ENCODE measurements at places on chromosomes 4 and X.

DNA sequence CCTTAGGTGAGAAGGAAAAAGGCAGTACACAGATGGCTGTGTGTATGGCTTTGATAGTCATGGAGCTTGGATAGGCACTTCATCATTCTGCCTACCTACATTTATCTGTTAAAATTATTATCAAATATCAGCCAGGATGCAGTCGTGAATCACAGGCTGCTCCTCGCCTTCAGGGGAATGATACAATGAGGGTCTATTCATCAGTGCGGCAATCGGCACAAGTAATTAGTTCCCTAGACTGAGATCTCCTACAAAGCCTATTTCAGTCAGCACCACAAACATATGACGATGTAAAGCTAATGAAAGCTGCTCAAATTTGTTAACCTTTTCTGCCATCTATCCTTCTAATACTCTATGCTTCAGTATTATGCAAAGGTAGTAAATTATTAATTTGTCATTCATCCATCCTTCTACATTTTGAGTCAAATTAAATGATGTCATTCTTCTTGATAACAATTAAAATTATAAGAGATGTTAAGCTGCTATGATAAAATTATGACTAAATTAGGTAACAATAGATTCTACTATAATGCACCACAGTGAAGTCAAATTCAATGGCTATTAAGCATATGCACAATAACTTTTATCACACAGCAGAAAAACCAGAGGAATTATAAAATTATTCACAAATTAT lies 19.0 kb downstream of the MAB21L2 start:
- no peak for DNase-seq

GRCh38 chr4:170662250-170662649 lies 572.5 kb upstream of the AADAT start:
- DNase-seq, result no peak

GRCh38 chr4:7058792-7059191 lies 9.1 kb downstream of the GRPEL1 start:
- DNase-seq, result no peak

GRCh38 chr4:95050980-95051701 lies 293.4 kb downstream of the BMPR1B start:
- DNase-seq, result no peak

- no peak for DNase-seq
Observed at GRCh38 chr4:8188085-8188484, 11.0 kb upstream of the SH3TC1 start.

DNA sequence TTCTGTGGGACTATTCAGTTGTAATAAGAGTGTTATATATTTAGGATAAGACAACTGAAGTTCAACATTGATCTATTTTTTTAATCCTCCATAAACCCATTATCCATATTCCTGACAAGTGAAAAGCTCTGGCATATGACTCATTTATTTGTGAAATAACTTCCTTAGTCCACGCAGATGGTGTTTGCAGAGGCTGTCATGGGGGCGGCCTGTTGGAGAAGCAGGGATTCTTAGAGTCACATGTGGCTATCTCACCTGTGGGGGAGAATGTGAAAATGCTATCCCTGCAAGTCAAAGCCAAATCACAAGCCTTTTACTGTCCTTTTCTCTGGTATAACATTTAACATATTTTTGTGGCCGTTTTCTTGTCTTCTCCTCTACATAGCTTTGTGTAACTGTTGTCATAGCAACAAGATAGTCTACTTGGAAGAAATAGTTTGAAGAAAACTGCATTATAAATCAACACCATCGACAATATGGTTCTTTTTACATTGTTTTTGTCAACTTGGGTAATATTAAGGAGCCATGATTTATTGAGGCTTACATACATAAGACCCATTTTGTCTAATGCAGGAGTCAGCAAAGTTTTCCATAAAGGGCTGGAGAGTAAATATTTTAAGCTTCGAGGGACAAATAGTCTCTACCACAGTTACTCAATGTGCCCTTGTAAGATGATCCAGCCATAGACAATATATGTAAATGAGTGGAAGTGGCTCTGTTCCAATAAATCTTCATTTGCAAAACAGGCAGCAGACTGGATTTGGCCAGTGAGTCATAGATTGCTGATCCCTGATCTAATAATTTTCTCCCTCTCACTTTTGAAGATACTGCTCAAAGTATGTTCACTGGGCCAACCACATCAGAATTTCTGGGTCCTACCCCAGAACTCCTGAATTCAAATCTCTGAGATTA lies 395.0 kb downstream of the DTHD1 start:
- DNase-seq, result no peak

- DNase-seq, result no peak
Observed at GRCh38 chr4:150662686-150663085, 80.7 kb downstream of the MAB21L2 start.

DNA sequence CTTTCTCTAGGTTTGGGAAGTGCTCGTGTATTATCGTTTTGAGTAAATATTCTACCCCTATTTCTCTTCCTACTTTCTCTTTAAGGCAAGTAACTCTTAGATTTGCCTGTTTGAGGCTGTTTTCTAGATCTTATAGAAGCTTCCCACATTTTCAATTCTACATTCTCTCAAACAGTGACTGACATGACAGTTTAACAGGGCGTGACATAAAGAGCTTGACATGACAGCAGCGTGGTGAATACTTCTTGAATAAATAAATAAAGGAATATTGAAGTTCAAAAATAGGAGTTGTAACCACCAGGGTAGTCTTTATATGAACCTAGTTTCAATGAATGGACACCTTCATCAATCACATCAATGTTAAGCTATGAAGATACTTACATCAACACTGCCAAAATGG lies 162.0 kb downstream of the TRAM1L1 start:
- DNase-seq, result no peak

DNA sequence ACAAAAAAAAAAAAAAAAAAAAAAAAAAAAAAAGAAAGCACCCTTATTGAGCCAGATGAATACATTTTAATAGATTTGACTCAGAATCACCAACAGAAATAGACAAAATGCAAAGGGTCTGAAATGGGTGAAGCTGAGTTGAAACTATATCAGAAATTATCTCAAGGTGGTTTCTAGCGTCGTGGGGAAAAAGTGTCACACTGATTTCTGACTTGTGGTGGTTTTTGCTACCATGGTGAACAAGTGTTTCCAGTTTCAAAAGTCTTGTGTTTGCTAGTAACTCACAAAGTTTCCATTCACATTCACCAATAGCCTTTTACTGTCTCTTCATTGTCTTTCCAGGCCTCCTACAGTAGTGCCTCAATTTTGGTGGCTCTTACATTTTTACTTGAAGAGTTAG lies 135.5 kb downstream of the ARHGAP24 start:
- no peak for DNase-seq

- no peak for DNase-seq
Observed at GRCh38 chr4:56806666-56807065, 14.8 kb downstream of the SPINK2 start.

- no peak for DNase-seq
Observed at GRCh38 chr4:156686120-156686519, 285.5 kb downstream of the PDGFC start.

DNA sequence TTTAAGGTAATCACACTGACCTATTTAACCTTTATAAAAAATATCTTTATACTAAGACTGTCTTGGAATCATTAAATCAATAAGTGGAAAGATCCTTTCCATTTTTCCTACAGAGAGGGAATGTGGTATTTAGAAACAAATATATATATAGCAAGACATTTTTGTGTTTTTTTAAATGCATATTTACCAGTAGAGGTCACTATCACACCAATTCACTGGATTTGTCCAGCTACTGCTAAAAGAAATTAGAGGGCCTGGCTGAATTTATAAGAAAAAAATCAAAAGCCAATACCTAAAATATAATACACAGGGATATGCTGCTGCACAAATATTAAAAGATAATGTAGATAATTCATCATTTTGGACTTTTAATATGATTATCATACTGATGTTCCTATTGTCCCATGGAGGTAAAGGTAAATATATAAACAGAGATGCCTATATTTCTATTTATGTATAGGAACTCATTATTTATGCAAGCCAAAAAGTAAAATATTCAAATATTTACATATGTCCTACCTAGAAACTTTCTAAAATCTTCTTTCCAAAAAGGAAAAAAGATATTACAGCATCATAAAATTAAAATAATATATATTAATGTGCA lies 69.5 kb downstream of the PDE5A start:
- no peak for DNase-seq

GRCh38 chr4:156347412-156348075 lies 393.9 kb upstream of the CTSO start:
- DNase-seq, result no peak

DNA sequence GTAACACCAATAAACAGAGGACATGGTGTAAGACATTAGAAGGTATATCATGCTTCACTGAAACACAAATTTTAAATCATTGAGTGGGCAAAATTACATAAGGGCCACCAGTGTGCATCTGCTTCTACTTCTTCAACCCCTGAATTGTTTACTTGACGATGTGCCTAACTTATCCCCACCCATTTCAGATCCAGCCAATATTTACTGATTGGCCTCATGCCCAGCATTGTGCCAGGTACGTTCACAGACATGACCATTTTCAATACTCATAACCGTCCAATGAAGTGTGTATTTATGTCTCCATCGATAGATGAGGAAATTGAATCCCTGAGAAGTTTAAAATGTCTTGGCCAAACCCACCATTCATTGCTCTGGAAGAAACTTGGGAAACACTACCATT lies 208.3 kb upstream of the MID1 start:
- DNase-seq, result no peak

- DNase-seq, result no peak
Observed at GRCh38 chr4:188941524-188942119, 802.4 kb downstream of the TRIML1 start.

GRCh38 chr4:139986689-139987501 lies 167.1 kb downstream of the MAML3 start:
- DNase-seq, result no peak

- DNase-seq, result no peak
Observed at GRCh38 chrX:21375708-21376009, 1.4 kb downstream of the CNKSR2 start.

- no peak for DNase-seq
Observed at GRCh38 chr4:143391895-143392294, 55.2 kb downstream of the GAB1 start.

GRCh38 chr4:96983830-96984229 lies 1143.9 kb downstream of the PDHA2 start:
- no peak for DNase-seq

- DNase-seq, result peak; percentile 24
Observed at GRCh38 chr4:48047421-48047844, 30.9 kb downstream of the NIPAL1 start.

DNA sequence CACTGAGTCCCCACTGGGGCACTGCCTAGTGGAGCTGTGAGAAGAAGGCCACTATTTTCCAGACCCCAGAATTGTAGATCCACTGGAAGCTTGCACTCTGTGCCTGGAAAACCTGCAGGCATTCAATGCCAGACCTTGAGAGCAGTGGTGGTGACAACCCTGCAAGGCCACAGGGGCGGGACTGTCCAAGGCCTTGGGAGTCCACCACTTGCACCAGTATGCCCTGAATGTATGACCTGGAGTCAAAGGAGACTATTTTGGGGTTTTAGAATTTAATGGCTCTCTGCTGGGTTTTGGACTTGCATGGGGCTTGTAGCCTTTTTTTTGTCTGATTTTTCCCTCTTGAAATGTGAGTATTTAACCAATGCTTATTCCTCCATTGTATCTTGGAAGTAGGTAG lies 145.8 kb downstream of the MSN start:
- DNase-seq, result no peak

DNA sequence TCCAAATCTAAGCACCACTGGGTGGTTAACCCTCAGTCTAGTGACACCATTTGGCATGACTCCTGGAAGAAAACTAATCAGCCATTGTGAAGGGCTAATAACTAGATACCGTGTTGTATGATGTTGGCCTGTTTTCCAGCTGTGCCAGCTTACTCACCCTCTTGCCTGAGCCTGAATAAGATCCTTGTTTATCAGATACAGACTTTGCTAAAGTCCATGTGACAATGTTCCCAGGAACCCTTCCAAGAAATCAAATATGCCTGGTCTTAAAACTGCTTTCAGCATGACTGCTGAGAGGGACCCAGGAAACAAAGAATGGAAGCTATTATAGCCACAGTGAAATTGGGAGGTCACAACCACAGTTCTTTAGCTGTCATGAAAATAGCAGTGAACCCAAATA lies 640.8 kb upstream of the INTU start:
- no peak for DNase-seq

GRCh38 chrX:109374262-109374960 lies 107.5 kb downstream of the GUCY2F start:
- no peak for DNase-seq

DNA sequence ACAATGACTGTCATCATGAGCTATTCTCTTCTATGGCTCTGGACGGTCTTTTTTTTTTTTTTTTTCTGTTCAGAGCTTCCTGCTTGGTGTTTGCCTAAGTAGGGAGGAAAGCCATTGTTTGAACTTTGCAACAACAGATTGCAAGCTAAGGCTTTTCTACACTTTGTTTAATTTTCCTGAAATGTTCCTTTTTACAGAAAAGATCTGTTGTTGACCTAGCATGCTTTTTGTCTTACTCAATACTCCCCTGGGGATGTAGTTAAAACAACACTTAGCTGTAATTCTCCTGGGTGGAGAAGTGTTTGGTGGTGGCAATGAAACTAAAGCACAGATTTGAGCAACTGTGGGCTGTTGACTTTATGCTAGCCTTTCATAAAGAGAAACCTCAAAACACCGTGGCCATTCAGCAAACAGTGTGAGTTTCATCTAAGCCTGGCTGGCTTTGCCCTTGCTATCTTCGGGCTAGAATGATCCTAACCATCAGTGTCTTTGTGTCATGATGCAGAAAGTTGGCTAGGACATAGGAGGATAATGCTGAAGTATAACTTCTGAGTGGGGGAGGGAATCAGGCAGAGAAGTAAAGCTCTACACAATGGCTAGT lies 110.5 kb downstream of the ANXA3 start:
- DNase-seq, result no peak

GRCh38 chr4:121307445-121308327 lies 73.1 kb downstream of the QRFPR start:
- peak; percentile 60 for DNase-seq

All from naive thymus-derived CD8-positive, alpha-beta T cell (primary cell).